Thoracic aorta (tissue), 2 donors: ENCODE measurements at places on chromosomes 7 and 10. TPM values are rescaled to one million over a fixed set of nuclear protein-coding genes. Genes with fewer than 3 reads are reported as not detected.

GRCh38 chr7:95534796-95535195 is 49.1 kb downstream of the ASB4 start:
- H3K27ac ChIP-seq = no peak overlapping the region
- no peak overlapping the region for H3K4me3 ChIP-seq
- H3K4me1 ChIP-seq = no peaks in the 10 kb centered on the region
- H3K36me3 ChIP-seq = no peaks in the 10 kb centered on the region

- H3K36me3 ChIP-seq = no peaks in the 10 kb centered on the region
- no peaks in the 10 kb centered on the region for H3K27me3 ChIP-seq
- DNase-seq = no peak
- H3K4me3 ChIP-seq = peak overlapping the region; percentile 61
Observed at GRCh38 chr10:69866246-69866687, 64.6 kb downstream of the COL13A1 start.

DNA sequence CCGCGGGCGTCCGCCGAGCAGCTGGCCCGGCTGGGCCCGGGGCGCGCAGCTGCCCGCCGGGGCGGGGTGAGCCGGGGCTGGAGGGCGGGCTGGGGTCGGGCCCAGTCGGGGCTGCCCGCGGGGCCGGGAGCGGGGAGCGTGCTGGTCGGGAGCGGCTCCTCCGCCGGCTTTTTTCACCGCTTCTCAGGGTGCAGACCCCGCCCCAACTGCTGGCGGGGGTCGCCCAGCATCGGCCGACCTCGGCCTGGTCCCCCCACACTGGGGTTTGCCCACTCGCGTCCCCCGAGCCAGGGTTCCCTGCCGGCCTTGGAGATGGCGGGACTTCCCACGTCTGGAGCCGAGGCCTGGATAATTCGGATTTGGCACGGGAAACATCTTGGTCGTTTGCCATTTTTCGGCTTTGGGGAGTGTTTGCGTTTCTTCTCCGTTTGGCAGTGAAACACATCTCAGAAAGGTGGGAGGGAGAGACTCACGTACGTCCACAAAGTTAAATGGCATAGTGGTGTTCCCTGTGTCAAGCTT is 432 bp downstream of the TMEM248 start:
- H3K4me1 ChIP-seq = peaks cover 41% of the 10 kb centered on the region
- peak overlapping the region; percentile 55 for H3K27ac ChIP-seq
- peak overlapping the region; percentile 88 for H3K4me3 ChIP-seq

GRCh38 chr7:54964136-54964535 is 54.7 kb upstream of the EGFR start:
- H3K4me1 ChIP-seq = no peaks in the 10 kb centered on the region
- H3K27me3 ChIP-seq = no peaks in the 10 kb centered on the region
- no peak for DNase-seq
- H3K27ac ChIP-seq = no peak overlapping the region
- no peak overlapping the region for H3K4me3 ChIP-seq
- no peaks in the 10 kb centered on the region for H3K36me3 ChIP-seq

The PRRT4 gene
- 2.2 TPM for total RNA-seq

DNA sequence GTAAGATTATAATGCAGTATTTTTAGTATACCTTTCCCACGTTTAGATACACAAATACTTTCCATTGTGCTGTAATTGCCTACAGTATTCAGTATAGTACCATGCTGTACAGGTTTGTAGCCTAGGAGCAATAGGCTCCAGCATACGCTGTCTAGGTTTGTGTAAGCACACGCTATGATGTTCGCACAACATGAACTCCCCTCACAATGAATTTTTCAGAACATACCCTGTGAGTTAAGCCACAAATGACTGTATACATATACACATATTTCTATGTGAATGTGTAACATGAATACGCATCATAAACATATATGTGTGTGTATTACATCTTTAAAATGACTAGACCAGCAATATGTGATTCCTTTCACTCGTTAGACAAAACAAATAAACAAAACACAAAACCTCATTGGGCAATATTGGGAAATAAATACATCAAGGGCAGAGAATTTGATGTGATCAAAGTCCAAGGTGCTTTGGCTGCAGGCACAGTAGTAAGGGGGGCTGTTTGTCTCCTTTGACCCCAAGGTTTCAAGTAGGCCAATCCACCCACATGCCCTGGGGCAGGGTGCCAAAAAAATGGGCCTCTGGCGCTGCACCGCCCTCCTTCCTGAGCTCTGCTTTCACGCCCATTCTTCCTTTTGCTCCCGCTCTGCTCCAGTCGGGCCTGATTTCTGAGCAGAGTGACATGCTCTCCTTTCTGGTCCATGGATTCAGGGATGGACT is 33.9 kb downstream of the CHN2 start:
- no peak overlapping the region for H3K27ac ChIP-seq
- no peak overlapping the region for H3K4me3 ChIP-seq
- DNase-seq = no peak
- H3K36me3 ChIP-seq = no peaks in the 10 kb centered on the region
- H3K27me3 ChIP-seq = no peaks in the 10 kb centered on the region

- no peak overlapping the region for H3K27ac ChIP-seq
- DNase-seq = no peak
- H3K4me1 ChIP-seq = no peaks in the 10 kb centered on the region
- H3K27me3 ChIP-seq = no peaks in the 10 kb centered on the region
- no peak overlapping the region for H3K4me3 ChIP-seq
Observed at GRCh38 chr10:130341356-130341755, 205.2 kb downstream of the GLRX3 start.

DNA sequence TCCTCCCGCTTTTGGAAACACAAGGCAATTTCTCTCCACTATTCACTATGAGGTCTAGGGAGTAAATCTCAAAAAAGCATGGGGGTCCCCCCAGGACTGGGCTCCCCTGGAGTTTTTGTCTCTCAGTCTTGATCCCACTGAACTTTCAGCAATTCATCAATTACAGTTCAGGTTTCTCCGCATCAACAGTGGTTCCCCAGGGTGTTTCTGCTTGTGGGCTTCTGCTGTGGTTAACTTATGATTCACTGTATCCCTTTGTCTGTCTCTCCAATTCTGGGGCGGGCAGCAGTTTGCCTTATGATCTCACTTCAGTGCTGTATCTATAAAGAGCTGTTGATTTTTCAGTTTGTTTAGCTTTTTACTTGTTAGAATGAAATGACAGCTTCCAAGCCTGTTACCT is 142.6 kb upstream of the CDC14C start:
- no peaks in the 10 kb centered on the region for H3K4me1 ChIP-seq
- no peaks in the 10 kb centered on the region for H3K27me3 ChIP-seq
- H3K4me3 ChIP-seq = no peak overlapping the region
- H3K36me3 ChIP-seq = no peaks in the 10 kb centered on the region

DNA sequence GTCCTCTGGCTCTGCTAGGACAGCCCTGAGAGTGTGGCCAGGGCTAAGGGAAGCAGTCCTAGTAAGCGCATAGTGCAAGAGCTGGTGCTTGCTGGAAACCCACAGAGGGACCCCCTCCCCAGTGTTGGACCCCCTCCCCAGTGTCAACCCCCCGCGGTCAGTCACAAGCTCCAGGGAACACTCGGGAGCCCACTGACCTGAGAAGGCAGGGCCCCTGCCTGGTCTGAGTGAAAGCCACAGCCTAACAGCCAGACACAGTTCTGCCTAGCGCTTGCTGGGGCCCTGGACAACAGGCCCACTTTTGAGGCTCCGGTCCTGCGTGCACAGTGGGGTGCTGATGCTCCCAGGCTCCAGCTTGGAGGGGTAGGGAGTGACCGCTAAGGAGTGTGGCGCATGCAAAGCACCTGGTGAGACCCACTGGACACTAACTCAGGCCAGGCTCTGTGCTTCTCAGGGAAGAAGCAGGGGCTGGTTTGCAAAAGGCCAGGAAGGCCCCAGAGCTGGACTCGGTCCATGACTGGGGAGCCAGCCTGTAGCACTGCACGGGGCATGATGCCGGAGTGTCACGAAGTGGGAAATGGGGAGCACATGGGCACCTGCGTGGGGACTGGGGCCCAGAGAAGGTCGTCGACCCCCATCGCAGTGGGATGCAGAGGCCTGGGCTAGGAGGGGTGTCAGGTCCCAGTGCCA is 175.8 kb upstream of the PPP2R2D start:
- no peak overlapping the region for H3K4me3 ChIP-seq
- no peaks in the 10 kb centered on the region for H3K27me3 ChIP-seq
- no peak overlapping the region for H3K27ac ChIP-seq
- DNase-seq = no peak
- no peaks in the 10 kb centered on the region for H3K36me3 ChIP-seq

- no peak overlapping the region for H3K27ac ChIP-seq
- DNase-seq = no peak
- no peak overlapping the region for H3K4me3 ChIP-seq
- H3K27me3 ChIP-seq = no peaks in the 10 kb centered on the region
Observed at GRCh38 chr7:102073931-102074880, 212.5 kb upstream of the SH2B2 start.

GRCh38 chr10:28587970-28588290 is 55.0 kb downstream of the WAC start:
- H3K4me3 ChIP-seq = peak overlapping the region; percentile 37
- H3K36me3 ChIP-seq = peaks cover 15% of the 10 kb centered on the region
- peaks cover 29% of the 10 kb centered on the region for H3K4me1 ChIP-seq
- no peaks in the 10 kb centered on the region for H3K27me3 ChIP-seq

The PPIF gene
- total RNA-seq = 44.2 TPM

GRCh38 chr10:20634839-20635238 is 262.3 kb downstream of the NEBL start:
- no peak overlapping the region for H3K27ac ChIP-seq
- no peaks in the 10 kb centered on the region for H3K27me3 ChIP-seq
- no peak overlapping the region for H3K4me3 ChIP-seq

- H3K4me3 ChIP-seq = no peak overlapping the region
- DNase-seq = no peak
- peaks cover 15% of the 10 kb centered on the region for H3K36me3 ChIP-seq
- H3K4me1 ChIP-seq = peaks cover 20% of the 10 kb centered on the region
- no peaks in the 10 kb centered on the region for H3K27me3 ChIP-seq
Observed at GRCh38 chr7:1505731-1506550, 1.8 kb upstream of the INTS1 start.
